Neural crest cell (in vitro differentiated cells): ENCODE measurements at places on chromosomes 1 and 21.

DNA sequence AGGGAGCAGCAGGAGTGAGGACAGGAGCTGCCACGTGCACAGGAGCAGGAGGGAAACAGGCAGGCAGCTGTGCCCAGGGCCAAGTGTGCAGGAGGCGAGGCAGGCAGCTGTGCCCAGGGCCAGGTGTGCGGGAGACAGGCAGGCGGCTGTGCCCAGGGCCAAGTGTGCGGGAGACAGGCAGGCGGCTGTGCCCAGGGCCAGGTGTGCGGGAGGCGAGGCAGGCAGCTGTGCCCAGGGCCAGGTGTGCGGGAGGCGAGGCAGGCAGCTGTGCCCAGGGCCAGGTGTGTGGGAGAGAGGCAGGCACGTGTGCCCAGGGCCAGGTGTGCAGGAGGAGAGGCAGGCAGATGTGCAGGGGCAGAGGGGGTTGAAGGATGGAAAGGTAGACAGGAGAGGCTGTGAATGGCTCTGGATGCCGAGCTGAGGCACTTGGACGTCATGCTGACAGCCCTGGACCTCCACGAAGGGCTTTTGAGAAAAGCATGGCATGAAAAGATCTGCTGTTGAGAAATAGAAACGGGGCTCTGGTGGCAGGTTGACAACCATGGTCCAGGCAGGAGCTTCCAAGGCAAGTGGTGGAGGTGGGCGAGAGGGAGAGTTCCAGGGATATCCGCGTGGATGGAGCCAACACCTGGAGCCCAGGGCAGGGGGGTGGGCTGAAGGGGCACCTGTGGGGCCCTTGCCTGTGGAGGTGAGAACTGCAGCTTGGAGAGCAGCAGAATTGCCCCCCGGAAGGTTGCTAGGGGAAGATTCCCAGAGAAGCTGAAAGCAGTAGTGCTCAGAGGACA, 19.1 kb upstream of the NPHP4 start:
- H3K4me1 ChIP-seq, result peaks cover 7% of the 10 kb centered on the region
- H3K27ac ChIP-seq, result no peak overlapping the region
- no peaks in the 10 kb centered on the region for H3K36me3 ChIP-seq
- H3K27me3 ChIP-seq, result no peaks in the 10 kb centered on the region
- DNase-seq, result no peak

DNA sequence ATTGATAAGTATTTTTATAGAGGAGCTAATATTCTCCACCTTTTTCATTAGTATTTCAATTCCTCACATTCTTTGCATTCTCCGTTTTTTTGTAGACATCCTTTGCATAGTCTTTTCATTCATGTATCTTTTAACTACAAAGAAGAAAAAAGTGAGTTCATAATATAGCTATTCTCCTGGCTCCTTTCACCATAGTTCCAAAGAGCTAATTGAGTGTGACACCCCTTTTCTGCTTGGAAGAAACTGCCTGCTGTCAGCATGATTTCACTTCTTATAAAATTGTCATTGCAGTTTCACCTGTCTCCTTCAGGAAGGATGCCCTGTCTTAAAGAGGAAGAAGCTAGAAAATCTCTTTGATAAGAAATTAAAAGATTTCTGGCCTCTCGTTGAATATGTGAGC, 991.1 kb downstream of the KCNT2 start:
- H3K36me3 ChIP-seq, result peaks cover 3% of the 10 kb centered on the region
- H3K27ac ChIP-seq, result no peak overlapping the region
- H3K27me3 ChIP-seq, result no peaks in the 10 kb centered on the region
- DNase-seq, result no peak

- peaks cover 22% of the 10 kb centered on the region for H3K36me3 ChIP-seq
- H3K4me3 ChIP-seq, result peak overlapping the region; percentile 62
- H3K27me3 ChIP-seq, result peaks cover 8% of the 10 kb centered on the region
- no peak overlapping the region for H3K27ac ChIP-seq
- DNase-seq, result no peak
- no peaks in the 10 kb centered on the region for H3K4me1 ChIP-seq
These were observed 2.4 kb downstream of the CCDC17 start for GRCh38 chr1:45621501-45621836.

DNA sequence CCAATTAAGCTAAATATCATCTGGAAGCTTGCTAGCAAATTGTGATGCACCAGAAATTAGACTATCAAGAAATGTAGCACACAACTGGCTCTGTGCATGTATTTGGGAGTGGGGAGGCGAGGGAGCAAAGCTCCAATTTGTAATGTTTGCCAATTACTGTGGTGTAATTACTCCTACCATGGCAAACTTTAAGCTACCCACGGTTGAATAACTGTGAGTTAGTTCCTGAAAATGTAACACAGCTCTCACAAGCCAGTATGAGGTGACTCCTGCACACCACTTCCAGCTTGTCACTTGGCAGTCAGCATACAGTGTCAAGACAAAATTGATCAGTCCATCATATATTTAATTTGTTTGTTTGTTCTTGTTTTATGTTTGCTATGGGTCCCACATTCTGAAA, 141.2 kb downstream of the TM2D1 start:
- no peaks in the 10 kb centered on the region for H3K4me1 ChIP-seq
- DNase-seq, result no peak
- no peaks in the 10 kb centered on the region for H3K36me3 ChIP-seq
- H3K4me3 ChIP-seq, result no peak overlapping the region
- H3K27me3 ChIP-seq, result peaks cover 5% of the 10 kb centered on the region
- H3K27ac ChIP-seq, result no peak overlapping the region

GRCh38 chr1:200774735-200775444, 36.2 kb downstream of the CAMSAP2 start:
- peaks cover 21% of the 10 kb centered on the region for H3K4me1 ChIP-seq
- no peaks in the 10 kb centered on the region for H3K27me3 ChIP-seq
- no peak overlapping the region for H3K27ac ChIP-seq

DNA sequence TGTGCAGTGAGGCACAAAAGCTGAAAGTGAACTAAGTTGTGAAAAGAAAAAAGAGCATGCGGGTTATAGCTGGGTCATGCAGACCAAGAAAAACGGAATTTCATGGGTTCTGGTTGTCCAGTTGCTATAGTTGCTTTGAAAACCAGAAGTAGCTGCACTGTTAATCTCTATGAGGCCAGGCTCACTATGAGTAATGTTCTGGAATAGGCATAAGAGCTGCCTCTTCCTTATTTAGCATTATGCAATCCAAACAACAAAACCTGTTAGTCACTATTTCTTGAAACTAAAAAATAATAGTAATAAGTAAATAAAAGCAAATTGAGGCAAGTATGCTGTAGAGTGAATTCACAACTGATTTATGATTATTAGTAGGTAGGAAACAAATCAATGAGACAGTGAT, 1383.7 kb downstream of the MRPL39 start:
- H3K4me1 ChIP-seq, result no peaks in the 10 kb centered on the region
- no peaks in the 10 kb centered on the region for H3K36me3 ChIP-seq
- DNase-seq, result no peak
- H3K27ac ChIP-seq, result no peak overlapping the region
- no peak overlapping the region for H3K4me3 ChIP-seq
- no peaks in the 10 kb centered on the region for H3K27me3 ChIP-seq
